Stimulated activated CD8-positive, alpha-beta memory T cell treated with anti-CD3 and anti-CD28 coated beads, Interleukin-12 subunit alpha, Interleukin-12 subunit beta, amount 100 ng/mL, for 1 hour (primary cell): ENCODE measurements at places on chromosomes 11 and 22.

DNA sequence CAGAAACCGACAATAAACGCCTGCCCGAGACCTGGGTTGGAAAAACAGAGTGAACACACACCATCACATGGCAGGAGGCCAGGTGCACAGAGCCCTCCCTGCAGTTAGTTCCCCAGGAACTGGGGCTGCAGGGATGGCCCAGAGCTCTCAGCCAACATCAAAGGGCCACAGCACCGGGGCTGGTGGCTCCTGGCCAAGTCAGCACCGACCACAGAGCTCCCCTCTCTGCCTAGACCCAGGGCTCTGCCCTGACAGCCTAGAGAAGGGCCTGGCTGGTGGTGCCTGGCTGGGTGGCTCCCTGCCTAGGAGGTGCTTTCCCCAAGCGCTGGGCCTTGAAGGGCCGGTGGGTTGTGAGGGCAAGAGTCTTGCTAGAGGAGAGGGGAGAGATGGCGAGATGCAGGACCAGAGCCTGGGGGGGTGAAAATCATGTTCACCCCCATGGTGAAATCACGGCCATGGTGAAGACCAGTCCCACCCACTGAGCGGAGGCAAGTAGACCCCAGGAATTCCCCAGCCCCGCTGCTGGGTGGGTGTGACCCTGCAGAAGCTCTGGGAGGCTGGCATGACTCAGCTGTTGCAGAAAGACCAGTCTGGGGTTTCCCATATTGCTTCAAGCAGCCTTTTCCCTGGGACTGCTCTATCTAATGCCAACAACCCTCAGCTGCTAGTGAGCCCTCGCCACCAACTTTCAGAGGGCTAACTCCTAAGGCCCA, 7.2 kb upstream of the BID start:
- no peak for DNase-seq

- DNase-seq, result no peak
These were observed at the start of gene ABCG4 for GRCh38 chr11:119149018-119149785. TSS of gene ABCG4 (plus strand) at chr11:119149052. CDS start at chr11:119149966, 914 bp downstream.

DNA sequence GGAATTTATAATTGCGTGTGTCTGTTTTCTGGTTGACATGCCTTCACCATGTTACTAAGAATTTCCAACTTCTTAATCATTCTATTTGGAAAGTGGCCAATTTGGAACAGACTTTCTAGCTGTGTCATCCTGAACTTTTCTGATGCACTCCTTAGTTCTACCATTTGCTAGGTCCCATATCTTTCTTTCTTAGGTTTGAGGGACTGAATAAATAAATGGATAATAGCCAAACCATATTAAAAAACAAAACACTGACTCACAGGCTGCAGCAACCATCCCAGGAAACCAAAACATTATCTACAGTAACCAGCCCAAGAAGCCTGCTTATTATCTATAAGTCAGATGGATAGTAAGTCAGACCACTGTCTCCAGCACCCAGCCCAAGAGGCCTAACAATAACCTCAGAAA, 57.5 kb upstream of the PLET1 start:
- DNase-seq, result no peak

DNA sequence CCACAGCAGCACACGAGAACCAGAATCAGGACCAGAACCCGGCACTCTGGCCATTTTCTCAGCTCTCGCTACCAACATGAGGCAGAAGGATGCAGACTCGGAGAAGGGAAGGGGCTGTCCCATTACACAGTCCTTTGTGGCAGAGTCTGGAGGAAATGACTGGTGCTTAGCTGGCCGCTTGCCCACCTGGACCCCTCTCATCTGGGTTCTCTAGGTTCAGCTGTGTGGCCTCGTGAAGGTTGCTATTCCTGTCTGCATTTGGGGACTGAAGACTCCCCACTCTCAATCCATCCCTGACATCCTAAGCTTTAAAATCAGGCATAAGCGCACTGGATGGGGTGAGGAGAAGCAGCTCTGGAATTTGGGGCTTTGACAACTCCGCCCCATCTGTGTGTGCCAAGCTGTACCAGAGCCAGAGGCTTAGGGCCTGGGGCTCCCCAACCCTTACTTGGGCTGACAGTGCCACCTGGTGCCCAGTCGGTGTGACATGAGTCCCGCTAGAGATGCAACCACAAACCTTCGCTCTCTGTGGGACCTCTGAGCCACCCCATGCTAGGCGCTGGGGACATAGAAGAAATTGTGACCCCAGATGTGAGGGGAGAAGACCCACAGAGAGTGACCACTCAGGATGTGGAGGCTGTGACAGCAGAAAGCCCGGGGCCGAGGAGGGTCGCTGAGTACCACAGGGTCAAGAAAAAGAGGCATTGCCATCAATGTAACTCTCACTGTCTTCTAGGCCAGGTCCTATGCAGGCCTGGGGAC, 35.8 kb upstream of the FCHSD2 start:
- peak; percentile 69 for DNase-seq

- no peak for DNase-seq
These were observed 6.2 kb downstream of the TEAD1 start for GRCh38 chr11:12680246-12680939.
